Activated CD4-positive, alpha-beta T cell treated with anti-CD3 and anti-CD28 coated beads, Interleukin-2, amount 50 U/mL, for 48 hours (primary cell): ENCODE measurements at places on chromosomes 12 and 14.

- no peak for DNase-seq
Observed at GRCh38 chr14:31194661-31195060, 12.9 kb downstream of the HECTD1 start.

GRCh38 chr12:54759751-54760150 is 94.6 kb upstream of the MUCL1 start:
- no peak for DNase-seq

DNA sequence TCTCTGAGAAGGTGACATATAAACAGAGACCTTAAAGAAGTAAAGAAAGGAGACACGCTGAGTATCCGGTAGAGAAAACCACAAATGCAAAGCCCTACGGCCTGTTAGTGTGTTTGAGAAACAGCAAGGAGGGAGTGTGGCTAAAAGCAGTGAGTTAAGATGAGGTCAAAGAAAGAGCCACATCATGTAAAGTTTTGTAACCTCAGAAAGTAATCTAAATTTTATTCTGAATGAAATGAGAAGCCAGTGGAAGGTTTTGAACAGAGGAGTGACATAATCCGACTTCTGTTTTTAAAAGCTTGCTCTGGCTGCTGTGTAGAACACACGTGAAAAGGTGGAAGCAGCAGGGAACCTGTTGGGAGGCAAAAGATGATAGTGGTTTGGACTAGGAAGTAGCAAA is 32.6 kb downstream of the PPP2R5E start:
- no peak for DNase-seq

DNA sequence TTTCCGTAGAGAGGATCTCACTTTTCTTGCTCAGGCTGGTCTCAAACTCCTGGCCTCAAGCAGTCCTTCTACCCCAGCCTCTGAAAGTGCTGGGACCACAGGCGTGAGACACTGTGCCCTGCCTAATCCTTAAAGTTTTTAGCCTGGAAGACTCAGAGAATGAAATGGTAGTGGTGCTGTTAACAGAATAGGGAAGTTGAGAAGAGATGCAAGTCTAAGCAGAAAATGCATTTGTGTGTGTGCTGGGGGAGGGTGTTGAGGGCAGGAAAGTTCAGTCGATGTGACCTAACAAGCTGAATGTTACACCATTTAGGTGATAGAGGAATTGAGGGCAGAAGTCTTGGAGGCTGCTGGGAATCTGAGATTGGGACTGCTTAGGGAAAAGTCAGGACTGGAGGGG is 6.9 kb upstream of the TUBA1A start:
- DNase-seq = no peak

DNA sequence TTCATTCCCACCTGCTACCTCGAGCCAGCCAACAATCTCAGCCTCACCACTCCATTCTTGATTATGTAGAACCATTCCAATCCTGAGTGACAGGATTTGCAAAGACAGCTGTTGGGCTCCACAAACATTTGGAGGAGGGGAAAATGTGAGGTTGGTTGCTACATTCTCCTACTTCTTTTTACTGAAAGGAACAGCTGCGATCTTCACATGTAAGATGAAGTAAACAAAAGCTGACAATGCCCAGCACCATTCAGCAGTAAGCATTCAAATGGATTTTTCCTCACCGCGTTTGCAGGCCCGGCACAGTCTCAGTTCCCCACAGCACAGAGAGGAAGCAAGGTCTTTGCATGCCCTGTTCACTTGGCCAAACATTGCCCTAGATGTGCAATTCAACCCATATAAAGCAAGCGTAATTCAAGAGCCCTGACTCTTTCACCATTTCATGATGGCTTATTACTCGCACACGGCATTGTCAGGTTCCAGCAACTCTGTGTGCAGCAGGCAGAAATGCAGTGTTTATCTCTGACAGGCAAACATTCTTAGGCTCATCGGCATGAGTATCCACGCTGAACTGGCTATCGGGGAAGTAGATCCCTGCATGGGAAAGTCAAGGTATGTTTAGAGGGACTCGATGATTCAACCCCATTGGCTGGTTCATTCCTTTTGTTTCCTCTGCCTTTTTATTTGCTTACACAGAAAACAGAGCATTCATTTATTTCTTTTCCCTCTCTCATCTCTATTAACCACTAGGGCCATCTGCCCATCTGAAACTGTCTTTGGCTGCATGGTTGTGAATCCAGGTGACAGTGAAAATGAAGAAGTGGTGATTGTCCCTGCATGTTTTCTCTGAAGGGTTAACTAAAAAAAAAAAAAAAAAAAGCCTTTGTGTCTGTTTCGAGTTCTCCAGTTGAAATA is 236.1 kb upstream of the PLEKHG7 start:
- DNase-seq = no peak

DNA sequence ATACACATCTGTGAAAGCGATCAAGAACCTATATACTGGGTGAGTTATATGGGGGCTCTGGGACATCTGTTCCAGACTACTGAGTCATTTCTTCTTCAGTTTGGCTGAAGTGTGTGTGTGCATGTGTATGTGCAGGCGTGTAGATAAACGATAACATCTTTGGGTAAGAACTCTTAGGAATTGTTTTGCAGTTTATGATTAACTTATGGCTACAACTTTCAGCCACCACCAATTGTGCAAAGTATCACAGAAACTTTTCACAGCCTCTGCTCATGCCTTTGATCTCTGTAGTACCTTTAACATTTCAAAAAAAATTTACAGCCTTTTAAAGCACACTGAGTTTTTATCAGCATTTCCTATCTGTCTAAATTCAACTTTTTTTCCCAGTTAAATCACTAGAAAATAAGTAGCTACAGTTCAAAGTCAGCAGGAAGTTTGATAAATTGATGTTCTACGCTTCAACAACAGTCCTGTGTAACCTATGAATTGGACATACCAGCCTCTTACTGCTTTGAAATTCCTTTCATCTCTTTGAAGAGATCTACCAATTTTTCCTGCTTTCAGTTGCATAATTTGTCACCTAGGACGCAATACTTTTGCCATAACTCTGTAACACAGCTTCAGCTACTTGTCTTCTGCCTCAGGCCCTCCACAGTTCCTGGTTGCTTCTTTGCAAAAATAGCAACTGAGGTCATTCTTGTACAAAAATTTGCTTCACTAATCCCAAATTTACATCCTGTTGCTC is 43.0 kb downstream of the PPM1H start:
- DNase-seq = no peak

GRCh38 chr14:74956280-74957072 is 1.1 kb upstream of the PGF start:
- no peak for DNase-seq

- no peak for DNase-seq
Observed at GRCh38 chr12:85509857-85510256, 229.8 kb downstream of the ALX1 start.

GRCh38 chr12:68939505-68939904 is 6.5 kb upstream of the CPM start:
- DNase-seq = no peak

DNA sequence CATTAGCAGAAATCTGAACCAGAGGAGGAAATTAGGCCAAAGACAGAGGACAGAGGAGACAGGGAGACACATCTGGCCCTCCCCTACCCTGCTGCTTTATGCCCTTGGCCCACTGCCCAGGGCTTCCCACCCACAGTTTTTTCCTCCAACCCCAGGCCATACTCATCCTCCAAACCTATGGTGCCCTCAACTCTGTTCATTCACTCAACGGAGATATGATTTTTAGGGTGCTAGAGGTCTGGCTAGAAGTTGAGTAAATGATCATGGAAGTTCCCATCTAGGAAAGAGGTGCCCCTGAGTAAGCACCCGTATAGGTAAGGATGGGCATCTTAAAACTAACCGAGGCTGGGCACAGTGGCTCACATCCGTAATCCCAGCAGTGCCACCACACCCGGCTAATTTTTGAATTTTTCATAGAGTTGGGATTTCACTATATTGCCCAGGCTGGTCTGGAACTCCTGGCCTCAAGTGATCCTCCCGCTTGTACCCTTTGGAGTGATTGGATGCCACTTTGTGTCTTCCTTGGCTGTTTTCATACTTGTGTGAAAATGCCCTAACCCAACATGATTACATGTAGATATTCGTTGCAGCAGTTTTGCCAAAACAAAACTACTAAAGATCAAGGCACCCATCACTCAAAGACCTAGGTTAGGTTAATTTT is 4.4 kb downstream of the KRT18 start:
- no peak for DNase-seq

GRCh38 chr14:100304825-100305323 is 1.4 kb downstream of the SLC25A29 start:
- no peak for DNase-seq

GRCh38 chr14:82710267-82710841 is 1176.7 kb upstream of the SEL1L start:
- peak; percentile 56 for DNase-seq

DNA sequence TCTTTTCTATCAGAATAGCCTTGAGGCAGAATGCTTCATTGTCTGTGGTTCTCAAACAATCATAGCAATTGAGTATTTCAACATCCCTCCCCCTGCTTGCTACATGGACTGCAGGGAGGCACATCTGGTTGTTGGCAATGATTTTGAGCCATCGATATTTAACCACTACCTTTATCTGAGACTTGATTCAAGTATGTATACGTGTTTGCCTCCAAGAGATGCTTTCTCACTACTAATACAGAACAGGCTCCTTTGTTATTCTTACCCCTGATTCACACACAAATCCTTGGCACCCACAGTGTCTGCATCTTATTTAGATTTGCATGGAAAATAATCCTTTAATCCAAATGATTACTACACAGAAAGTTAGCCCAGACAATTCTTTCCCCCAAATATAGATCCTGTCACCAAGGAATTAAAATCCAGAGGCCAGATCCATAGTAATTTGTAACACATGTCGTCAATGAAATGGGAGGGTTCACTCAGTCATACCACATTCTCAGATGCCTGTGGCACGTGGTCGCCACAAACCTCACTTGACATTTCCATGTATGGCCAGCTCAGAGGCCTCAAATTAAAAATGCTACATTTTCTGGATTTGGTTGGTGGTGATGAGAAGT is 199.3 kb downstream of the ITPR2 start:
- DNase-seq = no peak

GRCh38 chr12:857611-858010 is 91.9 kb downstream of the RAD52 start:
- DNase-seq = no peak

DNA sequence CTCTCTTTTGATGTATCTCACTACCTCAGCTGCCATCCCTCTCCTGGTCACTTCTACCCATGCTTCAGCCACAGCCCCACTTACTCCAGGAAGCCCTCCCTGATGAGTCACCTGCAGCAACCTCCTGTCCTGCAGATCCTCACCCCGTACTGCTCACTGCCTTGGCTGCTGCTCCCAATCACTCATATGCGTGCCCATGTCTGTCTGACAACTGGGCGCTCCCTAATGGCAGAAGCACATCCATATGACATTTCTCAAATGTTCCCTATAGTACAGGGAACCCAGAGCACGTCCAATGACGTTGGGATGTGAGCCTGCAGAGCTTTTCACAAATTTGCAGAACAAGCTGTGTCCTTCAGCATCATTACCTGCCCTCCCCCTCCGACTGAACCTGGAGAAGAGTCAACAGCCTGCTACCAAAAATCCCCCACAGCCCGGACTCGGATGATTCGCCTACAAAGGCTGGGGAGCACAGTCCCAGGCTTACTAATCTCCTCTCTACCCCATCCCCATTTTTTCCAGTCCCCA is 90.0 kb downstream of the SINHCAF start:
- DNase-seq = no peak

DNA sequence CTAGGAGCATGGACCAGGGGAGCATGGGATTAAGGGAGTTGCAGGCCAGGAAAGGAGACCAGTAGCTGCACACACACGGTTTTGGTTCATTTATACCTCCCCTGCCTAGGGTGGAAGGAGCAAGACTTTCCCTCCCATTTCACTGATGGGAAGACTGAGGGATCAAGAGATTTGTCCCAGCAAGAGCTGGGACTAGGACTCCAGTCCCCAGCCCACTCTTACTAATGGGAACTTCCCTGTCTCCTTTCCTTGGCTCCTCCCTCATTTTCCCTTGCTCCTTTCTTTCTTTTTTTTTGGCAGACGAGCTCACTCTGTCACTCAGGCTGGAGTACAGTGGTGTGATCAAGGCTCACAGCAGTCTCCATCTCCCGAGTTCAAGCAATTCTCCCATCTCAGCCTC is 13.0 kb downstream of the SCNN1A start:
- DNase-seq = no peak

GRCh38 chr12:108672054-108672453 is 38.4 kb upstream of the SELPLG start:
- DNase-seq = no peak
